Activated CD4-positive, CD25-positive, alpha-beta regulatory T cell treated with anti-CD3 and anti-CD28 coated beads, Interleukin-2, amount 50 U/mL, for 16 hours (primary cell): ENCODE measurements at places on chromosomes 12 and 14.

- no peak for DNase-seq
Measured at GRCh38 chr12:33752854-33753253, 269.4 kb upstream of the ALG10 start.

GRCh38 chr12:89383235-89384049, 31.1 kb upstream of the DUSP6 start:
- DNase-seq = no peak

GRCh38 chr12:31869972-31870371, 89.2 kb upstream of the RESF1 start:
- DNase-seq = no peak

- DNase-seq = no peak
Measured at GRCh38 chr14:91980157-91980556, 32.7 kb upstream of the FBLN5 start.
